ENCODE measurements at places on chromosomes 2 and 18.

DNA sequence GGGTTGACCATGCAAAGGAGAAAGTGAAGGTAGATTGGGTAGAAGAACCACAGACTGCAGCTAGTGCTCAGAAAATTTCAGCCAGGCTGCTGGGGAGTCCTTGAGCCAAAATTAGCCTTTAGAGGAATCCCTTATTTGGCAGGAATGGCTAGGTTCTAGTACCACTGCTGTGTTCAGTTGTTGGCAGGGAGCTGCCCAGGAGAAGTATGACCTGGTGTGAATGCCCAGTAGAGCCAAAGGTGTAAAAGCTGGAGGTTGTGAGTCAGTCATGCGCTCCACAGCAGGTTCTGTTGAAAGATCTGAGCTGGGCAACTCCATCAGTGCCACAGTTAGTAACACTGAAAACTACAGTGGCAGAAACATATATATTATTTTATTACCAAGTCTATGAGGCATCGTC lies 36.4 kb upstream of the TBR1 start:
- no peak for DNase-seq

DNA sequence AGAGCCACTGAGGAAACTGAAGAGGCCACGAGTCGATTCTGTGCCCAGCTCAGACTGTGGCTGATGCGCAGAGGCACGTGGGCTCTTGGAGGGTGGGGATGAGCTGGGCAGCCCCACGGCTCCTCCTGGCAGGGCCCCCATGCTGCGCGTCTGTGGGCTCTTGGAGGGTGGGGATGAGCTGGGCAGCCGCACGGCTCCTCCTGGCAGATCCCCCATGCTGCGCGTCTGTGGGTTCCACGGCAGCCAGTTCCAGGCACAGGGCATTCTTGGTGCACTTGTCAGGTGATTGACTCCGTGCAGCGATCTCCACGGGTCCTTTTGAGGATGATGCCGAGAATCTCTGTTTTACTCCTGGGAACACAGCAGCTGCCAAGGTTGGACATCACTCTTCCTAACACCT lies 138.1 kb upstream of the ZNF236 start:
- DNase-seq: no peak

GRCh38 chr2:37934591-37935513 lies 9.8 kb downstream of the RMDN2 start:
- no peak for DNase-seq

DNA sequence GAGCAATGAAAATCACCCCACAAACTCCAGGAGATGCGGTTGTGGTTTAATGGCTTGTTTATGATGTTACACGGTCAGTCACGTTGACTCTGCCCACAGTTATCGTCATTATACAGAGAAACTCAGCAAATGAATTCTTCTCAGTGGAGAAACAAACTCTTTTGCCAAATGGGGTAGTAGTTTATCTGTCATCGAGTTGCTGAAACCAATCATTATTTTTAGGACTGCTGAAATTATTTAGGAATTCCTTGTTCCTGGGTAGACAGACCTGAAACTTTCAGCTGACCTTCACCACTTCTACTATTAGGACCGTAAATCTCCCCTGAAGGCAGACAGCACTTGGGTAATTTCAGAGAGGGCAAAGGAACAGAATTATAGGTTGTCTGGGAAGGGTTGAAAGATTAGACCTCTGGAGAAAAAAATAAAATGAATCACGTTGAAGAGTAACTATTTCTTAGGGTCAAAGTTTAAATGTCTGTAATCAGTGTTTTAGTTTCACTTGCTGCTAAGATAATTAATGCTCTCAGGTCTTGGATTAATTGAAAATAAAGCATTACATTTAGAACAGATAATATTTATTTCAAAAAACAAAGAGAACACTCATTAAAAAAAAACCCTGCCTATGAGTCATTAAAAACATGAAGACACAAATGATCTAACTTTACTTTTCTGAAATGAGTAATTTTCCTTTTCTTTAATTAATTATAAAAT lies 52.1 kb upstream of the LYPD6 start:
- no peak for DNase-seq
